Kidney capillary endothelial cell (primary cell): ENCODE measurements at places on chromosomes 1 and 21.

GRCh38 chr1:227321035-227321434, 2.7 kb upstream of the CDC42BPA start:
- no peak for DNase-seq

- DNase-seq, result no peak
These were observed 59.0 kb upstream of the CACYBP start for GRCh38 chr1:174940646-174941175.

DNA sequence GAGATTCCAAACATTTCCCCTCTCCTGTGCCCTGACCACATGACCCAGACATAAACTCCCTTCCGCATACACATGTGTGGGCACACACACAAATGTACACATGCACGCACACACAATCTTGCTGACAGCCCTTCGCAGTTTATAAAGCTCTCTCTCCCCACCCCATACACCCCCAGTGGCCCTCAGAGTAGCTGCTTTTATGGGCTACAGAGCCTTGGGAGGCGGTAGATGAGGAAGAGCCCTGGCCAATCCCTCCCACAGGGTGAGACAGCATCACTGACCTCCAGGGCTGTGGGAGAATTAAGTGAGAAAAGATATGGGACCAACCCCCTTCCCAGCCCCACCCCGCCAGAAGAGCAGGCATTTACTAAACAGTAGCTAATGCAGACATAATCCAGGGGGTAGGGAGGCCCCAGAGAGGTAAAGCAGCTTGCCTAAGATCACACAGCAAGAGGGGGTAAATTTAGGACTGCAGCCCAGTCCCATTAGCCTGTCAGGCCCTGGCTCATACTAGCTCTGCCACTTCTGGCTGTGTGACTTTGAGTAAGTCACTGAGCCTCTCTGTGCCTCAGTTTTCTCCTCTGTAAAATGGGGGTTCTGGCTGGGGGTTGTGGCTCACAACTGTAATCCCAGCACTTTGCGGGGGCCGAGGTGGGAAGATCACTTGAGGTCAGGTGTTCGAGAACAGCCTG, 5.1 kb downstream of the SDC3 start:
- DNase-seq, result no peak

DNA sequence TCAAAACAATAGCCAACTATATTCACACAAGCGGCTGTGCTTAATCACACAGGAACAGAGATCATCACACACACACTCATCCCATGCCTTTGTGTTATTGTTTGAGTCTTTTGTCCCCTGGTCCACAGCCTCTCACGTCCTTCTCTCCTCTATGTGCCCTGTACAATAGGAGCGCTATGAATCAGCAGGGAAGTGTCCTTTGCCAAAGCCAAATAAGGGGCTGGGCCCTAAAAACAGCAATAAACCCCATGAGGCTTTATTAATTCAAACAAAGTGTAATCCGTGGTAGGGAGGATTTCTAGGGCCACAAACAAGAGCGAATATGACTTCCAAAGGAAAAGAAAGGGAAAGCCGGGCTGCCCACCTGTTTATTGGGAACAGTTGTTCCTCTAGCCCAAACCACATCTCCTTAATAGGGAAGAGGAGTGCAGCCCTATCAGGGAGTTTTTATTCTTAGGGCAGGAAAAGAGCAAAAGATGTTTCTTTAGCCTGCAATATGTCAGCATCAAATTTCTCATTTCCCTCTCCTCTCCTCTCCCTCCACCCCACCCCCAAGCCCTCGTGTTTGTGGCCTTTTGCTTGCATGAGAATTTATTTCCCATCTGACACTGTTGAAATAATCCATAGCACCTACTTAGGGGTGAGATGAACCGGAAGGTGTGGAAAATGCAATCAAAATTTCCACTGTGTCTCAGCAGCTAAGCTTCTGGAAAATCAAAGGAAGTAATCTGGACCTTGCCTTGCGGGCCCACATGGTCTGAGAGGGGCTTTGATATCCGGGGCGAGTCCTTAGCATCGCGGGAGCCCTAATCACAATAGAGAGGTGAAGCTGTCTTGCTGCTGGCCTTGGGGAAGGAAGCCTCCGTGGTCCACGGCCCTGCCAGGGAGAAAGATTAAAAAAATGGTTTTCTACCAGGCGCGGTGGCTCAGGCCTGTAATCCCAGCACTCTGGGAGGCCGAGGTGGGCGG, 45.3 kb upstream of the ITPKB start:
- peak; percentile 89 for DNase-seq

- no peak for DNase-seq
These were observed 30.1 kb upstream of the KCNK2 start for GRCh38 chr1:215052256-215053015.

DNA sequence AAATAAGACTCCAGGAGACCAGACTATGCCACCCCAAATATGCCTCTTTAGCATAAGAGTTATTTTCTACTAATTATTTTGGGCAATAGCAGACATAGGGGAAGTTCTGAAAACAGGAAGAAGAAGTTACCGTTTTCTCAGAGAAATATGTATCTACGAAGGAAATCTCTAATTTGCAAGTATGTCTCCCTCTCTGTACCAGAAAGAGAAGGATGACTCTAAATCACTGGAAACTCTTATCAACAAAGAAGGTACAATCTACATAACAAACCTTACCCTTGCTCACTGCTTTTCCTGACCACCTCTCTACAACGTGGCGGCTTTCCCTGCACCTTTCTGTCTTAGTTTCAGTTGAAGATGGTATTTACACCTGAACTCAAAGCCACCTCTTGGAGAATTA, 49.0 kb downstream of the OMA1 start:
- DNase-seq, result no peak

GRCh38 chr1:187032982-187033692, 204.4 kb downstream of the PLA2G4A start:
- no peak for DNase-seq

DNA sequence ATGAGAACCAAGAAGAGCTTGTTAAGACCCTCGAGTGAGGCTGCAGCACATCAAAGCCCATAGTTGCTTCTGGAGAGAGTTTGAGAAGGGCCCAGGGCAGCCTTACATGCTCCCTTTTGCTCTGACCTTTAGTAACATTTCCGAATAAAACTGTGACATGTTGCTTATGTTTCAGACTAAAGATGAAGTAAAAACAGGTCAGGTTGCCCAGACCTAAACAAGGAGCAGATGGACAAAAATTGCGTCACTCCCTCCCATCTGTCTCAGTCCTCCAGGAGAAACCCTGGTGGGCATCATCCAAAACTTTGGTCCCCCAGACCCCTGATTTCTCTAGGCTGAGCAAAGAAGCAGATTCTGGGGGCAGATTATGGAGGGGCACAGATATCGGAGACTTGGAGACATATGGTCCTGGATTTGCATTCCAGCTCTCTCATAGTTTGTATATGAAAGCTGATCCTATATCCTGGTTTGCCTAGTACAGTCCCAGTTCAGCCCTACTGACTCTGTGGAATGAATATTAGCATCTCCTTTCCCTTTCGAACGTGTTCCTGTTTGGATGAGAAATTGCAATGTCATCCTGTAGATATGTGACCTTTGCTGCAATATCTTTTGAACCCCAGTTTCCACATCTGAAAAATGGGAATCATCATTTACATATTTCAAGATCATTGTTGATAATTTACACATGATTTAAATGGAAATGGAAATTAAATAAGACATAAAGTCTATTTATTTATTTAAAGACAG, 304.9 kb upstream of the USP24 start:
- DNase-seq, result no peak

DNA sequence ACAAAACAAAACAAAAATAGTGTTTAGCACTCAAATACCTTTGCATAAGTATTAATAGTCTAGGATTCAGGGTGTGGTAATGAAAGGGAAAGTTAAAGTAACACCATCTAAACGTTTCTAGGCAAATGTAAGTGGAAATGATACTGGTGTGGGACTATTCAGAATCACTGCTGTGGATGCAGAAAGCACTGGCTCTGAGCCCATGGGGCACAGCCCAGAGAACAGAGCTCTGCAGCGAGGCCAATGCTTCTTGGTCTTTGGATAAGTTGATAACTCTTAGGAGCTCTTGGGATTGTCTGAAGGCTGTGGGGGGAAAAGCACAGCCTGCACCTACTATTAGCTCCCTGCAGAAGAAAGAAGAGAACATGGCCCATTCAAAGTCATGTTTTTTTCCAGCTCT, 21.4 kb upstream of the DNM3 start:
- DNase-seq, result no peak

DNA sequence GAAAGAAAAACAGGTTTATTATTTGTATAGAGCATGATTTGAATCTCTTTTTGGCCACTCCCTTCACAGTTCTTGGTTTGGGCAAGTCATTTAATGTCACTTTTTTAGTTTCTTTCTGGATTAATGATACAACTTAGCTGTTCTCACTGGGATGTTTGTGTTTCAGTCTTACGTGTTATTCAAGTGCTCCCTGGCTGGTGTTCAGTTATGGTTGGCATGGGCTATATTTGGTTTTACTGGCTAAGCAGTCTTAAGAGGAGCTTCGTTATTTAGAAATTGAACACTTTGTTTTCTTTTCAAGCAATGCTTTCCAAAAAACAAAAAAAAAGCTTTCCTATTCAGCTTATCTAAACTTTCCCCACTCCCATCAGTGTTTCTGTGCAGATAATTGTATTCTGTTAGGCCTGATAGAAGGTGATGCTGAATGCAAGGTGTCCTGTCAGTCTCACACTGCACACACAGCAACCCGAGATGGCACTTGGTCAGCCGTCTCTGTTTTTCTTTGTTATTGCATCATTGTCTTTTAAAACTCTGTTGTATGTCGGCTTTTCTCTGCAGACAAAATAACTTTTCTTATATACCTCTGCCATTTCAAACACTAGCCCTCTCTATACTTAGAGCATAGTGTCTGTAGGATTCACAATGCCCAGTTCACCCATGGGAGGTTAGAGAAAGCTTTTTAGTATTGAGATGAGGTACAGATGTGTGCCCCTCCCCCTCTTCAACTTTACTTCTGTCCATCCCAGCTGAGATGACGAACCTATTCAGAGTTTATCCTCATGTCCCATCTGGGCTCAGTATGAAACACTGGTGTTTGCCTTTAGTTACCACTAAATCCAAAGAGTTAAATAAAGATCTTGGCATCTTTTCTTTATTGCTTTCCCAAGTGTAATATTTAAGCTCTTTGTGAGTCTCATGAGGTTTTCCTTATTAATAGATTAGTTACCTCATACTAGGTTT, 80.2 kb downstream of the VPS13D start:
- no peak for DNase-seq

DNA sequence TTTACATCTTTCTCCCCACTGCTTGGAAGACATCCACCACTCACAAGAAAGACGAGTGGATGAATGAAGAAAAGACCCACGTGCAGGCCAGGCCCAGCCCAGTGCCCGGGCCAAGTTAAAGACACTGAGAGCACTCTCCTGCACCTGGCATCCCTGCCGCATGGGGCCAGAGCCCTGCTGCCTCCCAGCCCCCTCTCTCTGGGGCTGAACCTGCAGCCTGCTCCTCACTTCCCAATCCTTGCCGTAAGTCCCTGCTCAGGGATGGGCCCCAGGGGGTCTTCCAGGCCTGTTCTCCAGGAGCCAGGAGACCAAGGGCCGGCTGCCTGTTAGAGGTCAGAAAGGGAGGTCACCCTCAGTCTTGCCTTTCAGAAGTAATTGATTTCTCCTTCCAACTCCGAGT, 168.5 kb upstream of the ZC3H12A start:
- DNase-seq, result no peak
